ENCODE measurements at places on chromosomes 16 and 17.

DNA sequence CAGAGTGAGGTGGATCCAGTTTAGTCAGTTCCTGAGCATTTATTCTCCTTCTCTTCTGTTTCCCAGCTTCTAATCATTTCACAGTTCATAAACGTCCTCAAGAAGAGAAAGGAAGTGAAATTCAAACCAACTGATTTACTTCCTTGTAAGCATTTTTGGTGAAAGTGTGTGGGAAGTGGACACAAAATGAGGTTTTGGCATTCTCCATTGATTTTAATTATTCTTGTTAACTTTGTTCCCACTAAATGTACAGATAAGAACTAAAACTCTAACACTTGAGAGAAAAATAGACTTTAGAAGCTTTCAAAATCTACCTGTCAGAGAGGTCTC is 42.7 kb upstream of the CORO6 start:
- DNase-seq, result no peak

GRCh38 chr16:56360117-56361008 is 65.0 kb downstream of the AMFR start:
- DNase-seq, result no peak

DNA sequence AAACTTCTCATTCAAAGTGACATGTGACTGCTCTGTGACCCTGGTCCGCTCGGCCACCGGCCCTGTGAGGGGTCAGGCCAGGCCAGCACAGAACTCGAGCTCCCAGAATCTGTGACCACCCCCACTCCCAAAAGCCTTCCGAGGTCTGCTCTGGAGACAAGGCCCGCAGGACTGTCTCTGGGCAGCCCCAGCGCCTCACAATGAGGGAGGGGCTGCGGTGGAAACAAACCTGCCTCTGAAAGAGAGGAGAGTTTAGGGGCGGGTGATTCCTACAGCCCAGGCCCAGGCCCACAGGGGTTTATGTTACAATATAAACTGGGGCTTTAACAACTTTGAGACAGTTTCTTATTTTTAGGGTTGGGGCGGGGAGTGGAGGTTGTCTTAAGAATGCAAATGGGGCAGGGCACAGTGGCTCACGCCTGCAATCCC is 19.9 kb downstream of the IGFBP4 start:
- no peak for DNase-seq

DNA sequence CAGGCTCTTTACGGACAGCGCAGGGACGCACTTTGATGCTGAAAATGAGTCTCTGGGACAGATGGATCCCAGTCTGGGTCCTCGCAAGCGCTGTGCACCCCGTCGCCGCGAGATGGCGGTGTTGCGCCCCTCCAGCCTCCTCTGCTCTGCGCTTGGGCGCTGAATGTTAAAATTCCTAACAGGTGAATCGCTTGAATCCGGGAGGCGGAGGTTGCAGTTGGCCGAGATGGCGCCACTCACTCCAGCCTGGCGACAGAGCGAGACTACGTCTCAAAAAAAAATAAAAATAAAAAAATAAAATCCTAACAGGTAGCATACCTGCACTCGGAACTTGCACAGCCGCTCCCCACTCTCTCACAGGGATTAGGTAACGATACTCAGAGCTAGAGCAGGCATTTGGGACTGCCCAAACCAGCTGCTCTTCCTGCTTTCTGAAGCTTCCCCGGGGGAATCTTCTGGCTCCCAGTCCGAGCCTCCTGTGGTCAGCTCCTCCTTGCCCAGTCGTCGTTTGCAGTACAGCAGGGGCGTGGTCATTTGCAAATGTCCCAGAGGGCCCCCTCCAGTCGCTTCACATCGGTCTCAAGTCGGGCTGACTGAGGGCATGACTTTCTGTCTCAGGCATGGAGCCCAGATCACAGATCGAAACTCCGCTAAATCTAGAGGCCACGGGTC is 26.2 kb upstream of the OSGIN1 start:
- peak; percentile 11 for DNase-seq

DNA sequence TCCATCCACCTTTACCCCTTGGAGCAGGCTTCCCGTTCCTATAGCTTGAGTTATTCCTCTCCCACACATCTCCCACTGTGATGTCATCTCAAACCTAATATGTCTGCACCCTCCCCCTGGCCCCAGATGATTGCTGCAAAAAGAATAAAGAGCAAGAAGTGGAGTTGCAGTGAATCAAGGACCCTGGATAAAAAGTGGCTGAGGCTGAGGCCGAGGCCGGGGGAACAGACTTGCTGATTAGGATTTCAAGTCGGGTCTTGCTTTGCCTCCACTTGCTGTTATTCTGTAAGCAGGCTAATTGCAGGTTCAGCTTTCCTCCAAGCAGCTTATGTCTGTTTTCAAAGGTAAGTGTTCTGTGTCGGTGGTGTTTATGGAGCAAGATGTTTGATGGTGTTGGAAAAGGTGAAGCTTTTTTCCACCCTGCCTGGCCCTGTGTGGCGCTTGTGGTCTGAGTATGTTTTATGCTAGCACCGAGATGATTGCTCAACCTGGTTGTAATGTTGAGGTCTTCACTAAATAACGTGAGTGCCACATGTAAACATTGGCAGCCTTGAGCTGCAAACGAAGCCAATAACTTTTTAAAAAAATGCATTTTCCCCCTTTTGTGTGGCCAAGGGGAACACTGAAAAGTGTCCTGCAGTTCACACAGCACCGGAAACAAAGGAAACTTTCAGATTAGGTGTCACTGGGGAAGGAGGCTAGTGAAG is 15.4 kb downstream of the HS3ST3B1 start:
- DNase-seq, result no peak
